Foreskin fibroblast (primary cell): ENCODE measurements at places on chromosomes 1 and 21.

GRCh38 chr21:16330908-16331268 lies 601.1 kb downstream of the USP25 start:
- no peak for DNase-seq

- peak; percentile 63 for DNase-seq
Measured at GRCh38 chr1:40848530-40849189, 13.5 kb downstream of the CITED4 start.

- no peak for DNase-seq
Measured at GRCh38 chr1:93878501-93878888, 511 bp downstream of the DNTTIP2 start.

GRCh38 chr1:81899214-81899821 lies 98.6 kb downstream of the ADGRL2 start:
- no peak for DNase-seq

DNA sequence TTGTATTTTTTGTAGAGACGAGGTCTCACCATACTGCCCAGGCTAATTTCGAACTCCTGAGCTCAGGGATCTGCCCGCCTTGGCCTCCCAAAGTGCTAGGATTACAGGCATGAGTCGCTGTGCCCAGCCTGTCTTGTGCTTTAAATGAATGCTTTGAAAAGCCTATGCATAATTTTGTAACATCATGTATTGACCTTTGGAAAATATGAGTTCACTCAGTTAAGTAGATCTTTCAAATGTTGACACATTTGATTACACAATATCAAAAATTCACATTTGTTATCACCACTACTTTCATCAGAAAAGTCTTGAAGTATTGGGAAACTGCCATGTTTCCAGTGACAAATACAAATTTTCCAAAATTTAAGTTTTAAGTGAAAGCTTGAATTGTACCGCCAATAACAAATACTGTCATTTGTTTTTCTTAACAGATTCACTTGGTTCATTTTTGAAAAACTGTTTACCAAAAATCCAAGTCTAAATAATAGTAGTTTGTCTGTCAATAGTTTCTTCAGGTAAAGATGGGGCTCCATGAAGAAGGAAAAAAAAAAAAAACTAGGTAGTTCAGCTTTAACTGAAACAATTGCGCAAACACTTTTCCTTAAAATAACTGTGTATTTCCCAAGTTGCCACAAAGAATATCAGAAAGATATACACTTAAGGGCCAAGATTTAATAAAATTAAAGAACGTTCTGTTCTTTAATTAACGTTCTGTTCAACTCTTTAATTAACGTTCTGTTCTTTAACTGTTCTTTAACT lies 233.2 kb upstream of the NR5A2 start:
- no peak for DNase-seq

- no peak for DNase-seq
Measured at GRCh38 chr21:32712043-32712442, 15.8 kb downstream of the SYNJ1 start.

GRCh38 chr1:223198628-223198965 lies 55.5 kb upstream of the TLR5 start:
- DNase-seq, result no peak

DNA sequence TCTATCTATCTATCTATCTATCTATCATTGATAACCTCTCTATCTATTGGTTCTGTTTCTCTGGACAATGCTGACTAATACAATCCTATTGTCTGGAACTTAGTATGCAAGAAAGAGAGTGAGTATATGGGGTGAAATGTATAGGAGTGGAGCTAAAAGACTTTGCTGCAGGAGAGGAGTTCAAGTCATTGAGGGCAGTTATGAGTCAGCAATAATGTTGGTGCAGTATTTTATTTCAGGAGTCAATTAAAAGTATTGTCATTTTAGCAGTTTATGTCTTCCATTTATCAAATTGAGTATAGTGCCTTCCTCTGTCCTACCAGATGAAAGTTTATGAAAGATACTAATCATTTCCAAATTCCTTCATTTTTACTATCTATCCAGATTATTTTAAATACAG lies 55.8 kb downstream of the MAP3K7CL start:
- no peak for DNase-seq

DNA sequence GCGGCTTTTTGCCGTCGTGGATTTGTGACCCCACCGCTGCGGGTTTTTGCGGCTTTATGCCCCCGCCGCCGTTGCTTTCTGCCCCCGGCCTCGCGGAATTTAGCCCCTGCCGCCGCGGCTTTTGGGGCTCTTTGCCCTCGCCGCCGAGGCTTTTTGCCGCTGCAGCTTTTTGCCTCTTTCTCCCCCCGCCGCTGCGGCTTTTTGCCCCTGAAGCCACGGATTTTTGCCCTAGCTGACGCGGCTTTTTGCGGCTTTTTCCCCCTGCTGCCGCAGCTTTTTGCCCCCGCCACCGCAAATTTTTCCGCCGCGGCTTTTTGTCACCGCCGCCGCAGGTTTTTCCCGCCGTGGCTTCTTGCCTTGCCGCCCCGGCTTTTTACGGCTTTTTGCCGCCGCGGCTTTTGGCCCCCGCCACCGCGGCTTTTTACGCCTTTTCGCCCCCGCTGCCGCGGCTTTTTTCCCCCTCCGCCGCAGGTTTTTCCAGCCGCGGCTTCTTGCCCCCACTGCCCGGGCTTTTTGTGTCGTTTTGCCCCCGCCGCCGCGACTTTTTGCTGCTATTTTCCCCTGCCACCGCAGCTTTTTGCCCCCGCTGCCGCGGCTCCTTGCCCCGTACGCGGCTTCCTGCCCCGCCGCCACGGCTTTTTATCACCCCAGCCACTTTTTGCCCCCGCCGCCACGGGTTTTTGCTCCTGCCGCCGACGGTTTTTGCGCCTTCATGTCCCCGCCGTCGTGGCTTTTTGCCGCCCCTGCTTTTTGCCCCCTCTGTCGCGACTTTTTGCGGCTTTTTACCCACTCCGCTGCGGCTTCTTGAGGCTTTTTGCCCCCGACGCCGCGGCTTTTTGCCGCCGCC lies 3933.6 kb downstream of the SRGAP2C start:
- no peak for DNase-seq
